HFFc6 (cell line): ENCODE measurements at places on chromosomes 7 and 10.

DNA sequence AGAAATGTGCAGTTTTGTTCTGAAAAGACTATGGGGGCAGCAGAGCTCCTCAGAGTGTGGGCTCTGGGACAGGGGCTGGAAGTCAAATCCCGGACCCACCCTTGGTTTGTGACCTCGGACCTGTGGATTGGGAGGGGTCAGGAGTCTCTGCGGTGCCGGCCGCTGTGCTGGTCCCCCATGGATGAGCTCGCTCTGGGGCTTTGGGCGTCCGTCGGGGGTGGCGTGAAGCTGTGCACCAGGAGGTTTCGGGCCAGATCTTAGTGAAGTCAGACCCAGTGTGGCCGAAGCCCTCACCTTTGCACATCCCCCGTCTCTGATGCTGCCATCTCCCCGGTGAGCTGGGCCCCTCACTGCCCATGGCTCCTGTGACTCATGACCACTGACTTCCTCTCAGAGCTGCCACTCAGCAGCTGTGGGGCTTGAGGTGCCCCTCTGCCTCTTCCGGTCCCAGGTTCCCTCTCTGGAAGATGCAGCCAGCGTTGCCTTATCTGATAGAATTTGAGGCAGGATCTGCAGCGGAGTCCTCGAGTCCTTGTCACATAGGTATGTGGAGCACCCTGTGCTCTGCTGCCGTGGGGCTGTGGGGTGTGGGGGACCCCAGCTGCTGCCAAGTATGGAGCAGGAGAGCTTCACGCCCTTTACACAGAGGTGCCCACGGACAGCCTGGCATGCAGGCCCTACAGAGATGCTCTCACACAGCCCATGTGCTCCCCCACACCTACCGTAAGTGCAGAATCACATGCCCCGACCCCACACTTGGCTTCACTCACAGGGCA lies 11.4 kb upstream of the SCART1 start:
- DNase-seq, result no peak

DNA sequence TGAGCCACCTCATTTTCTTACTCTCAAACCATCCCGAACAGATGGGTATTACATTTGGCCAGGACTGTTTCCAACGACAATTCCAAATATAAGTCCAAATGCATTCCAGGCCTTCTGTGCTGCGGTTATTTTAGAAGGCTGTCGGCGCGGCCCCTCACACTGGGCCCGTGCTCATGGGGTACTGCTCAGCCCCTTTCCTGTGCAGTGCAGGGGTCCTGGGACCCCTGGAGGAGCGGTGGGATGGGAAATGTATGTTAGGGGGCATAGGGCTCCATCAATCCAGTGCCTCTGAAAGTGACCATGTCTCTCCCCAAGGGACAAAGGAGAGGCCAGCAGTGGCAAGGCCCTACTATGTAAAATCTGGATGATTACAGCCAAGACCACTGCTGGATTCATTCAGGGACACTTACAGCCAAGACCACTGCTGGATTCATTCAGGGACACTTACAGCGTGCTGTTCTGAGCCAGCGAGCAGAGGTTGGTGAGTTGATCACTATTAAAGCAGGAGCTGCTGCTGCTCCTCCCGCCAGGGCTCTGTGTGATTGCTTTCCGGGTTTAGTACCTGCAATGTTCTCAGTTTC lies 66.3 kb downstream of the CHST15 start:
- DNase-seq, result no peak

DNA sequence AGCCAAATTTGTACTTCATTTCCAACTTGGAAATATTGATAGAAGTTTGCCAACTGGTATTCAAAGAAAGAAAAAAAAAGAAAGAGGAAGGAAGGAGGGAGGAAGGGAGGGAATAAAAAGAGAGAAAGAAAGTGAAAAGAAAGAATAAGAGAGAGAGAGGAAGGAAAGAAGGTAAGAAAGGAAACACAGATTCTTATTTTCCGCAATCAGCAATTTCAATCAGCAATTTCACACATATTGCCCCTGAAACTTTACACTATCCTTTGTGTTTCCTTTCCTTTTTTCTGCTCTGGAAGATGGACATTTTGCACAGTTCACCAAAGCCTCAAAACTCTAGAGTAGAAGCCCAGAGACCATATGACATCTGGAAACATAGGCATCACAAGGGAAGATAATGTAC lies 888.1 kb downstream of the REEP3 start:
- DNase-seq, result no peak

DNA sequence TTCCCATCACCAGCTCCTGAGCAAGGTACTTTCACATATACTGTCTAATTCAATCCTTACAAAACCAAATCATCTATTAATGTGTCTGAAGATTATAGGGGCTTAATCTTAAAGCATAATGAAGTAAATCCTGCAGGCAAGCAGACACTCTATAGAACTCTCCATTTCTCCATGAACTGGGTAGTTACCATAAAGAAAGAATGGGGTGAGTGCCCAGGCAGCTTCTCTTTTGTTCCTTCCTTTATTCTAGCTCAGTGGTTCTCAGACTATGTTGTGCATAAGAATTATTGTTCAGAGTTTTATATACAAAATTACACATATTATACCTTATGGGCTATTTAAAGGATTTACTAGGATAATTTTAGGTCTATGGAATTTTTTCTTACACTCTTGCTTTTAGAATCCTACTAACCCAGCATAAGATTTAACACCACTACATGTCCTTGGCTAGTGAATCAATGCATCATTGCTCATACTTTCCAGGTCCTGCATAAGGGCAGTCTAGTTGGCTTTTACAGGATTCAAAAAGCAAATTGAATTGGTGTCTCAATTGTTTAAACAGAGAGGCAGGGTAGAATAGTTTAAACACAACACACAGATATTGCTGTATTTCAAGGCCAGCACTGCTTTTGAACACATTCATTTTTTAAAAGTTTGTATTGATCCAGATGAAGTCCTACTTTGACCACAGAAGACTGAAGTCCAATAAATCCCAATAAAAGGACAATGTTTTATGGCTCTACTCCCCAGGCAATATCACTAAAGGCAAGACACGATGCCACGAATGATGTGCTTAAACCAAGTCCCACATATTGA lies 12.9 kb downstream of the SGCE start:
- DNase-seq, result no peak

- no peak for DNase-seq
Measured at GRCh38 chr7:45581271-45581780, 7.2 kb downstream of the ADCY1 start.
